ENCODE measurements at places on chromosomes 2 and 18. TPM values are rescaled to one million over a fixed set of nuclear protein-coding genes. Genes with fewer than 3 reads are reported as not detected.

ZNF532 gene
- total RNA-seq = 116 TPM

C2orf66 gene
- 0.48 TPM for total RNA-seq

IL36B gene
- 2.4 TPM for total RNA-seq

RGPD5 gene
- total RNA-seq = 42.1 TPM

MYL1 gene
- not detected for total RNA-seq

PRKAG3 gene
- not detected for total RNA-seq

NR4A2 gene
- 2.2 TPM for total RNA-seq

ADRA2B gene
- 1.9 TPM for total RNA-seq

ATP6V1B1 gene
- not detected for total RNA-seq

POTEJ gene
- total RNA-seq = 0.24 TPM

ZAP70 gene
- total RNA-seq = 3.4 TPM

ACVR1C gene
- 2.4 TPM for total RNA-seq

STPG4 gene
- total RNA-seq = 8.4 TPM

EML6 gene
- 3.4 TPM for total RNA-seq

TM4SF20 gene
- 2.4 TPM for total RNA-seq

RGPD3 gene
- total RNA-seq = 4.1 TPM

DAW1 gene
- total RNA-seq = not detected

ZDBF2 gene
- 24.6 TPM for total RNA-seq

METAP1D gene
- 6.3 TPM for total RNA-seq

DSC2 gene
- total RNA-seq = 27.7 TPM

SERPINB12 gene
- total RNA-seq = 0.96 TPM

CD207 gene
- 0.96 TPM for total RNA-seq

LIMS1 gene
- total RNA-seq = 170 TPM
